Lung (tissue), 17 donors: ENCODE measurements at places on chromosomes 3 and 15. TPM values are rescaled to one million over a fixed set of nuclear protein-coding genes. Genes with fewer than 3 reads are reported as not detected.

Gene PLA2G4E
- 1.7 TPM for total RNA-seq

Gene GPR156
- total RNA-seq, result 0.67 TPM

Gene POPDC2
- total RNA-seq, result 1.9 TPM

Gene SEC22A
- 47.7 TPM for total RNA-seq

Gene TMEM212
- total RNA-seq, result 11.5 TPM

Gene DPPA2
- not detected for total RNA-seq

Gene WDR72
- 0.97 TPM for total RNA-seq

Gene TRIM42
- total RNA-seq, result not detected

Gene NR1I2
- total RNA-seq, result 0.55 TPM

Gene NR2E3
- 0.26 TPM for total RNA-seq

Gene ARNT2
- 12.2 TPM for total RNA-seq

Gene SI
- total RNA-seq, result not detected

Gene GCSAM
- total RNA-seq, result 0.40 TPM

Gene CPLX3
- total RNA-seq, result not detected

Gene ACSBG1
- total RNA-seq, result 3.5 TPM

Gene CAMK2N2
- total RNA-seq, result 0.23 TPM

Gene SORD
- 17.9 TPM for total RNA-seq

Gene CPNE9
- total RNA-seq, result not detected

Gene TIMMDC1
- 98.9 TPM for total RNA-seq

Gene C2CD4A
- total RNA-seq, result 0.34 TPM

Gene CD200
- 21.6 TPM for total RNA-seq

Gene RASGRF1
- total RNA-seq, result 20.4 TPM

Gene HRH1
- 5.6 TPM for total RNA-seq

Gene BAHD1
- 28.1 TPM for total RNA-seq

Gene ARHGAP31
- total RNA-seq, result 45.8 TPM

Gene GMNC
- total RNA-seq, result 0.09 TPM

Gene MOBP
- 0.14 TPM for total RNA-seq

Gene CYP11A1
- 0.74 TPM for total RNA-seq

Gene ZNF660
- 3.7 TPM for total RNA-seq

Gene CYP19A1
- 1.2 TPM for total RNA-seq

Gene TMEM158
- 3.4 TPM for total RNA-seq

Gene ATP11B
- total RNA-seq, result 111 TPM

Gene FHIT
- 21.3 TPM for total RNA-seq

Gene RLBP1
- total RNA-seq, result not detected

Gene INSYN1
- 5.6 TPM for total RNA-seq

Gene TMEM115
- 38.8 TPM for total RNA-seq

Gene AP3B2
- 2.2 TPM for total RNA-seq

Gene CSTA
- 16.9 TPM for total RNA-seq

Gene CCDC9B
- 42.1 TPM for total RNA-seq

Gene CEMIP
- total RNA-seq, result 4.2 TPM

Gene MYZAP
- 6.9 TPM for total RNA-seq

Gene ZNF774
- 2.5 TPM for total RNA-seq

Gene PP2D1
- not detected for total RNA-seq

Gene PPP1R14D
- total RNA-seq, result not detected

Gene ARHGEF26
- 34.8 TPM for total RNA-seq
